NCI-H1092 treated with DMSO at 0.1 percent for 48 hours (cell line): ENCODE measurements at places on chromosomes 2 and 18.

DNA sequence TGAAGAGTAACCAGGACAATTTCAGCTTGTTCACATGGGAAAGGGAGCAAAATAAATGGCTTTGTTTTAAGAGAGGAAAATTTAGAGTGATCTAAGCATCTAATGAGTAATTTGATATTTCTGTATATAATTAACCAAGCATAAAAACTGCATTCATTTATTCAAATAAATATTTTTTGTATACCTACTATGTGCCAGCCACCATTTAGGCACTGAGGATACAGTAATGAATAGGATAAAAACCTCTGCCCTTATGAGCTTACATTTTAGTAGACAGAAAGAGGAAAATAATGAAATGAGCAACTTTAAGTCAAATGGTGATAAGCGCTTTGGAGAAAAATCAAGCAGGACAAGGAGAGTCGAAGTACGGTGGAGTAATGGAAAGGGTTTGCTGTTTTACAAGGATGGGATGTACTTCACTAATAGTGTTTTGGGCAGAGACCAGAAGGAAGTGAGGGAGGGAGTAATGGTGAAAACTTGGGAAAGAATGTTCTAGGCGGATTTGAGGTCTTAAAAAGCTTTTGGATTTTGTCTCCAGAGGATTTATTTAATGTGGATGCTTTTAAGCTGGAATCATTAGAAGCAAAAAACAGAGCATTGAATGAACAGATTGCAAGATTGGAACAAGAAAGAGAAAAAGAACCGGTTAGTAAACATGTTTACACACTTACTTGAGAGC is 17.4 kb downstream of the NDC80 start:
- no peak for DNase-seq

DNA sequence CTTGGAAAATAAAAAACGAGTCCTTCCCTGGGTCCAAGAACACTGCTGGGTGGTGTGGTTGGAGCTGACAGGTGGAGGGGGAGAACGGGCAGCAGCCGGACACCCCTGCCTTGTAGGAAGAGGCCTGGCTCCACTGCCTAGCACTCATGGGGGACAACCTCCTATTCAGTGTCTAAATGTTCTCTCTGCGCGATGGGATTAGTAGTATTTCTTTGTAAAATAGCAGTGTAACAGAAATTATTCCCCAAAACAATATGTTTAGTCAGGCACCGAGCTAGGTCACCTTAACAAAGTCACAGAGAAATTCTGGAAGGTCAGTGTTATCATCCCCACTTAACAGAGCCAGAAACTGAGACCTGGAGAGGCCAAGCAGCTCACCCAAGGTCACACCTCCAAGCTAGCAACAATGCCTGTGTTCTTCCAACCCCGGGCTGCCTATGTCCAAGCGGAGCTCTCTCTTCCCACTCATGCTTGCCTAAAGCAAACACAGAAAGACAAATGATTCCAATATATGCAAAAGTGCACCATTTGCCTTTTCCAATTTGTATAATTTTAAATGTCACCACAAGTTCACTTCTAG is 68.0 kb downstream of the STEAP3 start:
- DNase-seq = no peak

GRCh38 chr18:61714421-61714820 is 178.4 kb downstream of the RNF152 start:
- DNase-seq = no peak

- no peak for DNase-seq
These were observed 20.7 kb downstream of the CAPN14 start for GRCh38 chr2:31196622-31197021.

GRCh38 chr2:84495539-84496146 is 20.7 kb upstream of the DNAH6 start:
- peak; percentile 20 for DNase-seq

DNA sequence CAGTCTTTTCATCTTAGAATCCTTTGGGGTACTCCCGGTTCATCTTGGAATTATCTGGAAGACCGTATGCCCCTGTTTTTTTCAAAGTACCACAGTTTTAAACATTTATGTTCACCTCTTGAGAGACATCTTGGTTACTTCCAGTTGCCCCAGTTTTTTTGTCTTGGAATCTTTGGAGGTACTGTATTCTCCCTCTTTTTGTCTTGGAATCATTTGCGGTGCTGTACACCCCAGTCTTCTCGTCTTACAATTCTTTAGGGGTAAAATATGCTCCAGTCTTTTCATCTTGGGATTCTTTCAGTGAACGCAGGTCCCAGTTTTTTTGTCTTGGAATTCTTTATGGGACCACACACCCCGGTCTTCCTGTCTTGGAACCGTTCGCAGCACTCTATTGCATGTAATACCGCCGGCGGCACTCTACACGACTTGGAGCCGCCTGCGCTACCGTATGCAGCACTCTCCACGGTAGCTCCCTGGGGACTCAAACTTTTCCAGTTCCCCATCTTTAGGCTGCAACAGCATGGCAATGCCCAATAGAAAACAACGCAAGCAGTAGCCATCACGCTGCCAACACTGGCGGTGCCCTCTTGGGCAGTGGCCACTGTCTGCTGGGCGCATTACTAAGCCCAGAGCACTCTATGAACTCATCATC is 21.2 kb upstream of the ZDBF2 start:
- DNase-seq = no peak

DNA sequence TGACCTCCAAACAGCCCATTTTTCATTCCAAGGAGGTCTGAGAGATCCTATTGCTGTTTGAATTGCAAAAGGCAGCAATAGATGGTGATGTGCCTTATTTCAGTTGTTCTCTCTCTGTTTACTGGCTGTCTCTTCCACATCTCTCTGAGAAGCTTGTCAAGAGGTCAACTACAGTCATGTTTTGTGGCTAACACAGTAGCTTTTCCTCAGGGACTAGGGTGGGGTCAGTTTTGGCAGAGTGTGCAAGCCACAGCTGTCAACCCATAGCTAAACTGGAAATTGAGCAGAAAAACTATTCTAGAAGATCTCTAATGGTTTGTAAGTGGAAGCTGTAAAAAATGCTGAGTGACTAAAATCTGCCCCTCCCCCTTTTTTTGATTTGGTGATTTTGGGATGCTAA is 67.1 kb downstream of the DIS3L2 start:
- DNase-seq = no peak

DNA sequence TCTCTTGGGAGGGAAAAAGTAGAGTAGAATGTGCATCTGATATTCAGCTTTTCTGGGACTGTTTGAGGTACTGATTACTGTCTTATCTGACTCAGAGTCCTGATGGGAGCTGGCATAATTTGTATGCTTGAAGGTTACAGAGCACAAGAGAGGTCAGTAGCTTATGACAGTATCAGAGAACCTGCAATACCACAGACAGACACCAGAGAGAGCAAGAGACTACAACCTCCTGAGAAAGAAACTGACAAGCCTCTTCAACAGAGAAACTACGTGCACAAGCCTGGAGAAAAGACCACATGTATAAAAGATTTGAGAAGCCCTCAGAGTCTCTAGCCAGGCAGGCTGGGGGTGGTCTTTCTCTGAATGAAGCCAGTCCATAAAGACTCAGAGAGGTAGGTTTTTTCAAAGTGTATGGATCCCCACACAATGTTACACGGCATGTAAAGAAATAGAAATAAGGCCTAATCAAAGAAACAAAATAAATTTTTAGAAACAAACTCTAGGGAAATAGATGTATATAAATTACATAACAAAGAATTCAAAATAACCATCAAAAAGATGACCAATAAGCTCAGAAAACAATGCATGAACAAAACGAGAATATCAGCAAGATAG is 568.3 kb downstream of the LRRTM4 start:
- peak; percentile 59 for DNase-seq

- DNase-seq = no peak
These were observed 31.2 kb downstream of the ARHGAP25 start for GRCh38 chr2:68765739-68766375.

DNA sequence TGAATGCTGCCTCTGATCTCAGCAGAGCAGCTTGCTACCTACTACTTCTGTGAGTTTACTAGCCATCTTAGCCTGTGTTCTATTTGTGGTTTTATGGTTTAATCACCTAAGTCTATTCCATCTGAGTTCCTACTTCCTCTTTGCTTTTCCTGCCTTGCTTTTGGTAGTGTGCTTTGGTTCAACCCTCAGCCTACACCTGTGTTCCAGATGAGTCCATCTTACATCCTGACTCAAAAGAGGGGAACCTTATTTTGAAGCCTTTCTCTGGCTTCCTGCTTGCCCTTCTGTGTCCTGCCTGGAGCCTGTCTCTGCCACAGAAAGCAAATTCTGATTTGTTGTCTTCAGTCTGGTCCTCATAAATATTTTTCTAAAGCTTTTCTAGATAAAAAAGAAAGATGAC is 530.3 kb upstream of the MEX3C start:
- DNase-seq = no peak

DNA sequence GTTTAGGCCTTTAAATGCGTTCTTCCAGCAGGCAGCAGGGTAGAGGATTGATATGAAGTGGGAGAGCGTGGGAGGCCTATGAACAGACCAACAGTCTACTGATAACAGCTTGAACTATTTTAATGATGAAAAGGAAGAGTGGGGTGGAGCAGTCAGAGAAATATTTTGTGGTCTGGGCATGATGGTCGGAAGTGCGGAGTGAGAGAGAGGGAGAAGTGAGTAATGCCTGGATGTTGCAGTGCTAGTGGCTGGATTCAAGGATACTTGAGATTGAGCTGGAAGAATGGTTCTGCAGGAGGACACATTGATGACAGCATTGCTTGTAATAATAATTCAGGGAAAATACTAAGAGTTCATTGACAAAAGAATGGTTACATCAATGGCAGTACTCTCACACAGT is 151.0 kb upstream of the DAPL1 start:
- no peak for DNase-seq

DNA sequence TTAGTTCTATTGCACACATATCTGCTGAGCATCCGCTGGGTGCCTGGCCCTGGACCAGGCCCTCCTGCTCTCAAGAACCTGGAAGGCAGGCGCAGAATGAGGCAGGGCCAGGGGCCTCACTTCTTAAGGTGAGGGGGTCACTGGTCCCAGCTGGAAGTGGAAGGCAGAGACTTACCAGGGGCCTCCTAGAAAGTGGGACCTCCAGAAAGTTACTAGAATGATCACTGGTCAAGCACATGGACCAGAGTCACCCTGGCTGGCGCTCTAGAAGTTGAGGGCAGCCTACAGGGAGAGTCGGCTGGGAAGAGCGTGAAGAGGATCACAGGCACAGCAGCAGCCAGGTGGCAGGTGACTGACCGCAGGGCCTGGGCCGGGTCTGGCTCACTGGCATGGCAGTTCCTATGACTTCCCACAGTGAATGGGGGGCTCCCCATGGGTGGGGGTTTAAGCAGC is 26.1 kb upstream of the MAL start:
- no peak for DNase-seq

GRCh38 chr2:10475811-10476660 is 27.9 kb upstream of the ODC1 start:
- no peak for DNase-seq

GRCh38 chr2:16394072-16394985 is 271.3 kb downstream of the CYRIA start:
- no peak for DNase-seq

DNA sequence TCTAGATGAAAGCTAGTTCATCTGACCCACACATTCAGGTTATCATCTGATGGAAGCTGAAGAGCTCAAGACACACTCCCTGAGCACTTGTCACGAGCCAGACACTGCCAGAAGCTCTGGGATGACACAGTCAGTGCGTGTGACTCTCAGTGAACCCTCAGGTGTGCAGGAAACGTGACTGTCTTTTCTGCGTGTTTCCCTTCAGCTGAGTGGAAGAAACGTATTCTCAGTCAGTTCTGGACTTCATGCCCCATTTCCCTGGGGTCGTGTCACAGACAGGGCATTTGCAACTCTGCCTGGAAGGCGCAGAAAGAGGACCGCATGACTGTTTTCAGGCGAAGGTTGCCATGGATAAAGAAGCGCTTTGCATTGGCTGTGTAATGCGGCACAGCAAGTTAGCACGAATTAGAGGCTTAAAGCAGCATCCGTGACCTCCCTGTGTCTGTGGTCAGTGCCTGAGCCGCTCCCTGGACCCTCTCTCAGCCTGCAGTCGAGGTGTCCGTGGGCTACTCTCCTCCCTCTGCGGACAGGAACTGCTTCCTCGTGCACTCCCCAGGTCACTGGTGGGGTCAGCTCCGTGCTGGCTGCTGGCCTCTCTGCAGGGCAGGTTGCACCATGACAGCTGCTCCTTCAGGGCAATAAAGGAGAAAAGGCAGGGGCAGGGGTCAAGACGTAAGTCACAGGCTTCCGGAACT is 3.3 kb upstream of the ALLC start:
- no peak for DNase-seq

GRCh38 chr2:181106229-181106628 is 125.8 kb downstream of the UBE2E3 start:
- peak; percentile 9 for DNase-seq

DNA sequence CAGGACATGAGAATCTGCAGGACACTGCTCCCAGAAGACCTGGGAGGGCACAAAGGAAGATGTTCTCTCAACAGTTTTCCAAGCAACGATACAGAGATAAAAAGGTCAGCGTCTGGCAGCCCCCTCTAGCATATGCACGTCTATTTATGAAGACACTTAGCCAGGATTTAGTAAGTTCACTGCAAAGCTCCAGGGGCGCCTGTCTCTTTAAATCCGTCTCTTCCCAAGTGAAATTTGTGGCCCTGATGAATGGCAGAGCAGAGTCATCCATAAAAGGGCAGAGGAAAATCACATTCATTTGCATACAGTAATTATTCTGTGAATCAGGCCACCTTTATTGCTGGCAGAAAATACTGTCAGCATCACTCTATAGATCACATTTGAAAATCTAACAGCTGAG is 390.9 kb upstream of the SMIM21 start:
- DNase-seq = no peak

- no peak for DNase-seq
These were observed 17.5 kb downstream of the YWHAQ start for GRCh38 chr2:9613291-9613690.

GRCh38 chr18:44715842-44716241 is 35.2 kb downstream of the SETBP1 start:
- peak; percentile 93 for DNase-seq

- no peak for DNase-seq
These were observed 1.7 kb downstream of the TMEM127 start for GRCh38 chr2:96264086-96264485.

- no peak for DNase-seq
These were observed 37.7 kb downstream of the CD302 start for GRCh38 chr2:159760326-159760725.

GRCh38 chr2:122193622-122194021 is 438.2 kb downstream of the TSN start:
- no peak for DNase-seq

- peak; percentile 84 for DNase-seq
These were observed 120.2 kb downstream of the INHBB start for GRCh38 chr2:120465989-120466703.

GRCh38 chr18:63138436-63139340 is 180.9 kb downstream of the BCL2 start:
- no peak for DNase-seq

- DNase-seq = no peak
These were observed 170.7 kb downstream of the DIS3L2 start for GRCh38 chr2:232132181-232132580.

- no peak for DNase-seq
These were observed 23.8 kb upstream of the EFHD1 start for GRCh38 chr2:232609607-232610006.
